Cerebellum (tissue), 4 donors: ENCODE measurements at places on chromosomes 13 and 19. TPM values are rescaled to one million over a fixed set of nuclear protein-coding genes. Genes with fewer than 3 reads are reported as not detected.

DNA sequence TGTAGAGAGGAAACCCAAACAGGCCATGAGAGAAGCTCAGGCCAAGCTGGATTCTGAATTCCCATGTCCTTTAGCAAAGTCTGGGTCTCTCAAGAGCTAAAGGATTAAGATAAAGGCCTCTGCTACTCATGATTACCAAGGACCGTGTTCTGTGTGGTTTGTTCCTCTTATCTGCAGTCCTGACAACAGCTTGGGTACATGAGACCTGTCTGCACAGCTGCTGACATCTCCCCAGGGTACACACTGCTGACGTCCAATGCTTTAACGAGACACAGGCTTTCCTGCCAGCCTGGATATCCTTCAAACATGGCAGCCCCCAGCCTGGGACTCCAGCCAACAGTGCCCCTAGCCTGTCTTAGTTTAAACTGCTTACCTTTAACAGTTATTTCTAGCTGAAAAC, 211.0 kb downstream of the SLC7A1 start:
- DNase-seq, result no peak

- DNase-seq, result no peak
Observed at GRCh38 chr19:442085-442484, 18.7 kb downstream of the SHC2 start.

Gene PLPPR2
- 23.7 TPM for total RNA-seq

GRCh38 chr19:21135433-21135832, 6.4 kb upstream of the ZNF431 start:
- no peak for DNase-seq

DNA sequence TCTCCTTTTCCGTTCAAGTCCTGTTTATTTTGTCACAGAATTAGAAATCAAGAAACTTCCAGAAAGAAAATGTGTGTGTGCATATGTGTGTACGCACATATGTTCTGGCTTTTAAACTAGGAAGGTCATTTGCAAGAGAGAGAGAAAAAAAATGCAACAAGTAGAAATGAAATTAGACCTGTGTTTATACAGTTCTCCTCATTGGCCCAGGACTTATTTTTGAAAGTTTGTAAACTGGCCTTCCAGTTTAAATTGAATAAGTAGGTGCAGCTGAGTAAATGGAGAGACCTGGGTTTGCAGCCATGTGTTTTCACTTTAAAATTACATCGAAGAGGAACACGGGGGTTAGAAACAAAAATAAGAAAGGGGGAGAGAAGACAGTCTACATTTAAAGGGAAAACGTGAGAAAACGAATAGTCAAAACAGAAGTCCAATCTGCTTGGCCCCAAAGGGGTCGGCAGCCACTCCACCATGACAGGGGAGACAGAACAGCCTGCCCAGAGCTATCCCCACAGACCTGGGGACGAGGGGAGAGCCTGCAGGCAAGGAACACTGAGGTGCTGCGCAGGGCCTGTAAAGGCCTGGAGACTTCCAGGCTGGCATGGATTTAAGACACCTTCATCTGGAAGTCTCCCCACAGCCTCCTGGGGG, 216.8 kb upstream of the MAB21L1 start:
- no peak for DNase-seq

DNA sequence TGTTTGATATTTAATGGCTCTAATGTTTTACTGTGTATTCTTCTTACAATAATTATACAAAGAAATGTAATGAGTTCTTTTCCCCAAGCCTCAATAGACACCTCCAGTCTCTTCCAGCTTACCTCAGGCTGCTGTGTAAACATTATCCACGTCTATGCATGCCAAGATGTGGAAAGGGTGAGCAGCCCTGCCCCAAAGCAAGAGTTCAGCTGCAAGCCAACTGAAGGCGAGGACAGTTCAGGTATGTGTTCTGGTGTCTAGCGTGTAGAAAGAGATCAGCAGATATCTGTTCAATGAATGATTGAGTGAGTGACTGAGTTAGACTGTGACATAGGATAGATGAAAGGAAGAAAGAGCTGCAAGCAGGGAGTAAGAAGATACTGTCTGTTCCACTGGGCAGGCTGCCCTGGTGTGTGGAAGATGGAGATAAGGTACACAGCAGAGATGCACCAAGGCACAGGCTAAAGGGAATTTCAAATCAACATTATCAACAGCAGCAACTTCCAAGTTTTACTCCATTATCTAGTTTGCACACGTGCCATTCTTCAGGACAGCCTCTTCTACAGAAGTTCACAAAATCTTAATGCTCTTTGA, 66.0 kb downstream of the LATS2 start:
- no peak for DNase-seq

Gene ZNF83
- 77.8 TPM for total RNA-seq

- no peak for DNase-seq
Observed at GRCh38 chr13:64429691-64430090, 2800.4 kb downstream of the PCDH9 start.

GRCh38 chr13:44414716-44415115, 41.1 kb downstream of the SERP2 start:
- no peak for DNase-seq

Gene SOHLH2
- 0.36 TPM for total RNA-seq

- no peak for DNase-seq
Observed at GRCh38 chr19:482186-483041, 13.9 kb upstream of the MADCAM1 start.

GRCh38 chr19:42124386-42124901, 7.8 kb downstream of the POU2F2 start:
- DNase-seq, result peak; percentile 16

GRCh38 chr19:28045621-28046020, 1167.3 kb downstream of the UQCRFS1 start:
- no peak for DNase-seq

DNA sequence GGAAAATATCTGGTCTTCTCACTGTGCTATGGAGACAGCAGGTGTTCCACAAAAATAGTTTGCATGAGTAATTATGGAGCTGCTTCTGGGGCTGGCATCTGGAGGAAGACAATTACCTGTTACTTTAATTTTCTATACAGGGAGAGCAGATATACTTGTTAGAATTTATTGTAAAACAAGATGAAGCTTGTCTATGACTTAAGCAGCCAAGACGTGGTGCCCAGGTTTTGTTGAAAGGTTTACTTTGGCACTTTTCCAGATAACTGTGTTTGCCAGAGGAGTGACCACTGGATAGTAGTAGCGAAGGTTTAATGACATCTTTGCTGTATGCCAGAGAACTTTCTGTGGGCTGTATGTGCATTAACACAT, 134.5 kb upstream of the KL start:
- DNase-seq, result no peak

Gene GPC6
- 25.0 TPM for total RNA-seq

Gene NTN5
- not detected for total RNA-seq

Gene EEF1AKMT1
- 10.3 TPM for total RNA-seq

Gene ABCA7
- 10.3 TPM for total RNA-seq

Gene SACS
- total RNA-seq, result 103 TPM

Gene PLVAP
- 1.6 TPM for total RNA-seq

DNA sequence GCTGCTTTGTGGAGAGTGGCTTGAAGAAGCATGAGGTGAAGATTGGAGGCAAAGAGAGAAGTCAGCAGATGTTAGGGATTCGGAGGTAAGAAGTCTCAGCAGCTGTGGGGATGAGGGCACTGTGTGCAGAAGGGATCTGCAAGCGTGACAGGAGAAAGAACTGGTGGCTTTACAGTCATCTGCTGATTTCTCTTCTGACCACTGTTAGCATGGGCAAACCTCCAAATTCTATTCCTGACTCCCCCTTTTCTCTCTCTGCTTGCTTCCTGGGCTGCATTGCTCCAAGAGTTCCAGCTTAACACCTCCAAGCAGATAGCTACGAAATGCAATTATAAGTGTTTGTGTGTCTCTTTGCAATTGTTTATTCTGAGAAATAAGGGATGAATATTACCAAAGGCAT, 159.6 kb downstream of the GGACT start:
- peak; percentile 40 for DNase-seq

- DNase-seq, result peak; percentile 4
Observed at GRCh38 chr13:66803808-66804456, 426.2 kb downstream of the PCDH9 start.

DNA sequence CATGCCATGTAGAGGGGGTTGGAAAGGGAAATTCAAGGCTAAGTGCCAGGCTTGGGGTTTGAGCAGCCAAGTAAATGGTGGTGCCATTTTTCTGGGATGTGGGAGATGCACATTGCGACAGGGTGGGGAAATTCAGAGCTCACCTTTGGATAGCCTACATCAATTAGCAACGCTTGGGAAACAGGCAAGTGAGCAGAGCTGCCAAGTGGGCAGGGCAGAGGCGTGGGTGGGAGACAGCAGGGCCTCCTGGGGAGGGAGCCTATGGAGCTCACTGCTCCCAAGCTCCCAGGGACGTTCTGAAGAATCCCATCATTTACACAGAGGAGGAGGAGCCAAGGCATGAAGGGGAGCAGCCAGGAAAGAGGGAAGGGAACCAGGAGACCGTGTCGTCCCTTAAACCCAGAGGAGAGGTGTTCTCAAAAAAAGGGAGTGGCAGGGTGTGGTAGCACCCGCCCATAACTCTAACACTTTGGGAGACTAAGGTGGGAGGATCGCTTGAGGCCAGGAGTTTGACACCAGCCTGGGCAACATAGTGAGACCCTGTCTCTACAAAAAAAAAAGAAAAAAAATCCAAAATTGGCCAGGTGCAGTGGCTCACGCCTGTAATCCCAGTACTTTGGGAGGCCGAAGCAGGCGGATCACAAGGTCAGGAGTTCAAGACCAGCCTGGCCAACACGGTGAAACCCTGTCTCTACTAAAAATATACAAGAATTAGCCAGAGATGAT, 11.5 kb upstream of the CCNE1 start:
- DNase-seq, result no peak

DNA sequence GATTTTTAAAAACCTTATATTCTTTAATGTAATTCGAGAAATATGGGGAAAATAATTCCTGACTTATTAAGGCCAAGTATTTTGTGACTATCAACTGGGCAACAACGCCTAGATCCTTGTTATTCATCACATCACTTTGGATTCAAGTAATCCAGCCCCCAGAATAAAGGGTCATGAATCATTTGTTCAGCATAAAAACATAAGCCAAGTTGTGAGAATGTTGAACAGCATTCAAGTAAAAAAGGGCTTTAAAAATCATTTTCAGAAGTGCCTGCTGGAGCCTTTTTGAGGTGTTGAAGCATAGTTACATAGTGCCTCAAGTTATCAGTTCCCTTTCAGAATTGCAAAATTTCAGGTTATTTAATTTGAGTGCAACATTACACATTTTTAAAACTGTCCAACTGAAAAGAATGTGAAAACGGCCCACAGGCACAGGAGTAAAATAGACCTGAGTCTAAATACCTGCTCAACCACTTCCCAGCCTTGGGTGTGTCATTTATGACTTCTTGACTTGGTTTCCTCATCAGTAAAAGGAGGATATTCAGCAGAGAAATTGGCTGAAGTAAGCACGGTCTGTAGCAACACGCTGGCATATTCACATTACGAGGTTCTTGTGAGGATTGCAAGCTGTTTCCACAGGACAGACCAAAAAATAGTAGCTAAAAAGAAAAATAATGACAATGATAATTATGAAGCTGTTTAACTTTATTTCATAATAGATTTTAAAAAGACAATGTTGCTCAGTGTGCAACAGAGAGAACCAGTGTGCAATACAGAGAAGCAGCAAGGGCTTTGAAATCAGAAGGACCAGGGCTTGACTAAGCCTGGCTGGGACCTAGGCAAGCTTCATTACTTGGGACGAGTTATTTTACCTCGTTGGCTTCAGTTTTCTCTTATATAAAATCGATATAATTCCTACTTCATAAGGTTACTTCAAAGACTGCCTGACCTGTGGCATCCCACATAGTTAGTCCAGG, 56.6 kb downstream of the MBNL2 start:
- DNase-seq, result no peak

DNA sequence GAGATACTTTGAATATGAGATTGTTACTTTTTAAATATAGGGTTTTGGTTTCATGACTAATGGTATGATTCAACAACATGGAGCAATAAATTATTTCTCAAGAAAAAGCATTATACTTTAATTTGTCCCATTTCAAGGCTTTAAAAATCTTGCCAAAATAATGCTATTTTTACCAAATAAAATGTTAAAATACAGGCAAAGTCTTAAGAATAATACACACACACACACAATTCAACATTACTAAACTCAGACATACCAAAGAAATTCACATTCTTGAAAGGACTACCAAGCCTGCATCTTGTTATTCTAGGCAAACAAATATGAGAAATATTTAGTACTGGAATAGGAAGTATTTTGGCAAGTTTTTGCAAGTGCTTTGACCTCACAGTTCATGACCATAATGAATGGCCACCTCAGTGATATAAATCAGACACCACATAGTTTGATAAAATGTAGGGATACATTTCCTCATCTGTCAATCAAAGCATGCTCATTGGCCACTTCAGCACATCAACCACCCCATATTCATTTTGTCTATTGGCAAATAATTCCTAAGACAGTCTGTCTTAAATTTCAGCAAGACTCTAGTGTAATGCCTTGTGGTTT, 107.2 kb downstream of the NALCN start:
- no peak for DNase-seq

Gene TEX29
- total RNA-seq, result 0.45 TPM

- no peak for DNase-seq
Observed at GRCh38 chr13:53041968-53042516, 13.4 kb downstream of the OLFM4 start.

DNA sequence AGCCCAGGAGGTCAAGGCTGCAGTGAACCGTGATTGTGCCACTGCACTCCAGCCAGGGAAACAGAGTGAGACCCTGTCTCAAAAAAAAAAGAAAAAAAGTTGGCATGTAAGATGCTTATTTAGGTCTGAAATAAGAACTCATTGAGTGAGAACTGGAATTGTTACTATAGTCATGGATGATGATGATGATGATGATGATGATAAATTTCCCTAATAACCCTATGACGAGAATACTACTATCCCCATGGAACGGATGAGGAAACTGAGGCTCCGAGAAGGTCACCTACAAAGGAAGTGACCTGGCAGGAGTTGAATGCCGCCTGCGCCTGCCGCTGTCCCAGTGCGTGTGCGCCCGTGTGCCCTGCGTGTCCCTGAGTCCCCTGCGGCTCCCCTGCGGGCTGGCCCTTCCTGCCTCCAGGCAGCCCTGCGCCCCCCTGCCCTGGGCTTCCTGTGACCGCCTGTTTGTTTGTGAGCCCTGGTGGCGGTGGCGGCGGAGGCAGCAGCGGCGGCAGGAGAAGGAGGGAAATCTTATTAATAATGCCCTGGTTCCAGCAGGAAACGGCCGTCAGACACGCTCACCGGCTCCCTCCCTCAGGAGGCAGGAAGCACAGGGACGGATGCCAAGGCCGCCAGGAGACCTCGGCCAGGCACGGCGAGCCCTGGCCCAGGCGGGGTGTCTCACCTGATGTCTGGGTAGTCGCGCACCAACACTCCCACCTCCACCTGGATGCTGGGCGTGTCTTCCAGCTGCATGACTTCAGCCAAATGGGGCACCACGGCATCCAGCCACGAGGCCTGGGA, 29.6 kb downstream of the EXOC3L2 start:
- DNase-seq, result no peak

Gene NDUFA13
- total RNA-seq, result 70.6 TPM
